D721Med (cell line): ENCODE measurements at places on chromosomes 1 and 21.

GRCh38 chr1:87201768-87202167, 126.9 kb upstream of the LMO4 start:
- no peak for DNase-seq

- DNase-seq: no peak
These were observed 1.8 kb downstream of the ZNF683 start for GRCh38 chr1:26370591-26371382.

GRCh38 chr1:212621043-212621948, 12.7 kb downstream of the ATF3 start:
- no peak for DNase-seq

DNA sequence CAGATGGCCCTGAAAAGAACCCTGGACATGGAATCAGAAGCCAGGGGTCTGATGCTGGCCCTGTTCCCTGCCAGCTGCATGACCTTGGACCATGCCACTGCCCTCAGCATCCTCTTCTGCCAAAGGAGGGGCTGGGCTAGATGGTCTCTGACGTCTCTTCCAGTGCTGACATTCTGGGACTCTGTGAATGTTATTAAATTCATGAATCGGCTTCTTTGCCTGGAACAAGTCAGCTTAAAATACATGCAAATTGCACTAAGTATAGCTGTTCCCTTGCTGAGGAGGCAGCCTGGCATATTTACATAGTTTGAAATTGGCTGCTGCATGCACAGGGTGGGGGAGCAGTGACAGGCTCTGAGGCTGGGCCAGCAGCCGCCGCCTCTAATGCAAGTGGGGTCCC, 23.8 kb downstream of the KCNA2 start:
- DNase-seq: no peak

DNA sequence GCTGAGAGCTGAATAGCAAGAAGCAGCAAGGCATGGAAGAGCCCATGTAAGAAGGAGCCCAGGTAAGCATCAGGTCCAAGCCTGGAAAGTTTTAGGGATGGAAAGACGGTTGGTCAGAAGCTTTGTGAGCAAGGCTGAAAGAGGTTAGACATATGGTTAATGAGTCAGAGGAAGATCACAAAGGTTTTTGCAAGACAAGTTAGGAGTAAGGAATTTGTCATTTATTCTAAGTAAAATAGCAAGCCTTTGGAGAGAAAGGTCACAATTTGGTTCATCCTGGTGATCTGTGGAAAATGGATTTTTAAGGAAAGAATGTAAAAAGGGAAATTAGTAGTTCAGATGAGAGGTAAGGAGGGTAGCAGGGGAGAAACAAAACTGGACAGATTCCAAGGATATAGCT, 106.7 kb downstream of the DPYD start:
- DNase-seq: no peak

DNA sequence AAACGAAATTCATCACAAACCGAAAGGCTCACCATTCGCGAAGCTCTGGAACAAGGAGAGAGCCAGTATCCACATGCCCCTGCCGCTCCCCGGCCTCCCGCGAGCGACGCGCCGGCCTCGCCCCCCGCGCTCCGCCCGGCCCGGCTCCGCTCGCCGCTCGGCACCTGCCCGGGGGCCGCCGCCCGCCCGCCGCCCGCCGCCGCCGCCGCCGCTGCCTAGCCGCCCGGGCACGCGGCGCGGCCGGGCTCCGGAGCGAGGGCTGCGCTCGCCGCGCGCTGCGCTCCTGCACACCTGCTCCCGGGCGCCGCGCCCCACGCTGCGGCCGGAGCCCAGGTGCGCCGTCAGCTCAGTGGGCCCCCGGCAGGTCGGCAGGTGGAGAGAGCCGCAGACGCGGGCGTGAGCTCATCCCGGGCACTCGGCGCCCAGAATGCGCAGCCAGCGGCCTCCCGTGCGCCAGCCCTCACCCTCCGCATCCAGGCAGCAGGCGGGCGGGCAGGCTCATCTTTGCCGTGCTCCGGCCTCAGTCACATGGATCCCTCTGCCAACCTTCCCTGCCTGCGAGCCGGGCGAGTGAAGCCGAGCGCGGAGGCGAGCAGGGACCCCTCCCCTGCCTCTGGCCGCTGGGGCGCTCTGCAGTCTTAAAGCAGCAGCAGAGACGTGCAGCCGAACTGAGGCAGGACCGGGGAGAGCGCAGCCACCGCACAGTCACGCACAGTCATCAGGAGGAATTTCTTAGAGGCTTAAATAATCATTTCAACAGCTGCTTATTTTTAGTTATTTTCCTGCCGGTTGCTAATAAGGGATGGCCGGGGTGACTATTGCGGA, at the start of gene DSCAM:
TSS of gene DSCAM (minus strand) at position 572 of the 825 bp plus-strand sequence. CDS start at position 75, 497 bp downstream.
- DNase-seq: no peak
